ENCODE measurements at places on chromosomes 16 and 17.

GRCh38 chr16:51343411-51343810, 192.3 kb upstream of the SALL1 start:
- DNase-seq: no peak

DNA sequence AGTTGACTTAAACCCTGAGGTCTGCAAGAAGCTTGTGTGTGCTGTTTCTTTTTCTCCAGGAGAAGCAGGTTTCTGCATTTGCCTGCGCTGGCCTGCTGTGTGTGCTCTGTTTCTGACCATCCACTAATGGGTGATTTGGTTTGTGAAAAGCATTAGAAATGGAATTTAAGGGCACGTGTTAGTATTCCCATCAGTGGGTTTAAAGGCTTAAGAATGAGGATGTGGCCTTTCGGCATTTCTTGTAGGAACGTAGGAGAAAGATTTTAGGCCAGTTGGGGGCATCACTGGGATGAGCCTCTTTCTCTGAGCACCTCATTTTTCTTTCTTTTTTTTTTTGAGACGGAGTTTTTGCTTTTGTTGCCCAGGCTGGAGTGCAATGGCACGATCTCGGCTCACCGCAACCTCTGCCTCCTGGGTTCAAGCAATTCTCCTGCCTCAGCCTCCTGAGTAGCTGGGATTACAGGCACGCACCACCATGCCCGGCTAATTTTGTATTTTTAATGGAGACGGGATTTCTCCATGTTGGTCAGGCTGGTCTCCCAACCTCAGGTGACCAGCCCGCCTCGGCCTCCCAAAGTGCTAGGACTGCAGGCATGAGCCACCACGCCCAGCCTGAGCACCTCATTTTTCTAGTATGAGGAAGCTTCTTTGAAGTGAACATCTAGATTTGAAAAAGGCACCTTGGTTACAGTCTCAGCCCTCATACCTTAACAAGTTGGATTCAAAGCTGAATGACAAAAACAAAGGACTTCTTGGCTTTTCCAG, 110.3 kb downstream of the BANP start:
- DNase-seq: no peak

GRCh38 chr17:64785011-64785421, 122.9 kb upstream of the SMURF2 start:
- no peak for DNase-seq

DNA sequence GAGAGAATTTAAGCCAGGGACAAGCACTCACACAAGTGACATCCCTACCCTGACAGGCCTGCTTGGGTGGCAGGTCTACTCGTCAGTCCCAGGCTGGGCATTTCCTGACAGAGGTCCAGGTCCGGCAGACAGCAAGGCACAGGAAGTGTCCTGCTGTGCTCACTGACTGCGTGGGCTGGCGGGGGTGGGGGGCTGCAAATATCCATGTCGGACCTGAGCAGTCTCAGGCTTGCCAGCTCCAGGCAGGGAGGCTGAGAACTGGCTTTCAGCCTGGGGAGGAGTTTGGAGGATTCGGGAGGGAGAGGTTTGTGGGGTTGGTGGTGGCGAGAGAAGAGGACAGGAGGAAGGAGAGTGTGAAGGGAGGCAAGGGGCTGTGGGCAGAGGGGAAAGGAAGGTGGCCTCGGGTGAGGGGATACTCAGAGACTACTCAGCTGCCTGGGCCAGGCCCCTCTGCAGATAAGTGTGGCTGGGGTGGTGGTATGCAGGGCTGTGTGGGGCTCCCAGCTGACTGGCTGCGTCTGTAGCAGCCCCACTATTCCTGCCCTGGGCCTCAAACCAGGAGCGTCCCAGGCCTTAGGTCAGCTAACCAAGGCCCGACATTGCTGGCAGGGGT, 7.8 kb downstream of the HIC1 start:
- no peak for DNase-seq

GRCh38 chr16:78786635-78787034, 687.2 kb downstream of the WWOX start:
- DNase-seq: no peak

Measured in NCI-H1417 treated with DMSO at 0.1 percent for 48 hours (cell line).